AG20443 (cell line): ENCODE measurements at places on chromosomes 3 and 15.

- peak; percentile 31 for DNase-seq
Measured at GRCh38 chr3:41881233-41881821, 80.6 kb downstream of the ULK4 start.

DNA sequence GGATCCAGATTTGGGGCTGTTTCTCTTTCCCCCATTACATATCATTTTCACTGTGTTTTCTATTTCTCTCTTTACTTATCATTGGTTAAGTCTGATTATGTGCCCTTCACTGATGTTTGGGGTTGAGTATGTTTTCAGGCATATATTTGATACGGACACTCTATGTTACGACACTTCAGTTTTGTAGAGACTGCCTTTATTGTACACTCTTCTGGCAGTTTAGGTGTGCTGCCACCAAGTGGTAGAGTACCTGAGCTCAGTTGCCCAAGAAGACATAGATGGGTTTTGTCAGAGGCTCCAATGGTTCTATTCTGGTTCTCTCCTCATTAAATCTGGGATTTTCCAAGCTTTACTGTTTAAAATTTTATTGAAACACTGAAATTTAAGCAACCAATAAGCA is 255.0 kb upstream of the ROPN1 start:
- no peak for DNase-seq

DNA sequence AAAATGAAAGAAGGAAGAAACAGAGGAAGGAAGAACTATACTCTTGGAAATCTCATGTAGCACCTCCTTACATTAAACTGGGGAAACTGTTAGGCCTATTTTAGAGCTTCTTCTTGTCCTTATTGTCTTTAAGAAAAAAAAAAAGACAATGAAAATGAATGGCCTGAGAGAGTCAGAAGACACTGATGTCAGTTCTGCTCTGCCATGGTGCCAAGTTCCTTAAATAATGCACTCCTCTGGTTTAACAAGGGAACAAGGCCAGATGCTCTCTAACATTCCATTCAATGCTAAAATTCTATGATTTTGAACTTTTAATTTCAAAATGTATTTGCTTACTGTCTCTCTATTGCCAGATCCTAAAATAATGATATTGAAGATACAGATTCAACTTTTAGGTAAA is 4.4 kb upstream of the MBNL1 start:
- DNase-seq, result peak; percentile 9

- no peak for DNase-seq
Measured at GRCh38 chr3:132638706-132639105, 20.9 kb downstream of the ACAD11 start.

- no peak for DNase-seq
Measured at GRCh38 chr3:107824822-107825371, 265.9 kb downstream of the CD47 start.

DNA sequence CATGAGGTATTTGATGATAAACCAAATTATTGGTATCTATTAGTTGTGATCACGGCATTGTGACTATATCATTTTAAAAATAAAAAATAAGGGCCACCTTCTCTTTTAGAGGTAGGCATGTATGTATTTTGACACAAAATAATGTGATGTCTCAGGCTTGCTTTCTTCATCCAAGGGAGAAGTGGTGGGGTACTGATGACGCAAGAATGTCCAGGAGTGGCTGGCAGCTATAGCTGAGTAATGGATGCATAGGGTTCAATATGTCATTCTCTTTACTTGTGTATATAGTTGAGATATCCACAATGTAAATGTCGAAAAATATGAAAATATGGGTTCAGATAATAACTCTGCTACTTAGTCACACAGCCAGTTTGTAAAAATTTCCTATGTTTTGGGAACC is 46.8 kb upstream of the NSMCE3 start:
- no peak for DNase-seq

GRCh38 chr15:41965441-41966413 is 6.6 kb downstream of the EHD4 start:
- no peak for DNase-seq

- DNase-seq, result no peak
Measured at GRCh38 chr3:6785726-6786125, 75.2 kb upstream of the GRM7 start.

GRCh38 chr3:183028416-183028815 is 48.1 kb upstream of the DCUN1D1 start:
- DNase-seq, result no peak

DNA sequence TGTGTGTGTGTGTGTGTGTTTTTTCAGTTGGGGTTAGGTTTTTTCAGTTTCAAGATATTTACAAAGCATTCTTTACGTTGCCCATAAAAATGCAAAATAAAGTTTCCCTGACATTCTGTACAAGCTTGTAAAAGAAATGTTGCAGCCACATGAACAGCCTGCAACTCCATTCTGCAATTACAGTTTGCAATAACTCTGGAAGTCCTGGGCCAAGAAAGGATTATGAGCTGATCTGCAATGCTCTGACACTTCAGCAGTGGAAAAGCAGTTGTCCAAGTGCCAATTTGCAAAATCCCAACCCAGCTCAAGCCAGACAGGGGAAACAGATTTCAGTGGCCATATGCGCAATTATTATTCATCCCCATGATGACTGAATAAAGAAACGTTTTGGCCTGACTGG is 322.1 kb downstream of the MEX3B start:
- no peak for DNase-seq

- no peak for DNase-seq
Measured at GRCh38 chr3:86869566-86869965, 121.4 kb downstream of the VGLL3 start.

DNA sequence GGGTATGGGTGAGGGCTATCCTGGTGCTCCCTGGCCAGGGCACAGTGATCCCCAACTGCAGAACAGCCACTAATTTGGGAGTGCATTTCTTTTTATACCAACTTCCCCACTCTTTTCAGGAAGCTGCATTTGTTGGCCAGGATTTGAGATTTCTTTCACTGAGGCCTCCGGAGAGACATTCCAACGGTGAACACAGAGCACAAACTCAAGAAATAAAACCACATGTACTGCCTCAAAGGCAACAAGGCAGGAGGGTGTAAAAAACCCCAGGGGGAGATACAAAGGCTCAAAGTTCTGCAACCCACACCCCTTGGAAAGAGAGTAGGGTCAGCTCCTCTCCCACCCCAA is 65.3 kb downstream of the CPN2 start:
- peak; percentile 30 for DNase-seq

- DNase-seq, result no peak
Measured at GRCh38 chr3:174191380-174191779, 667.8 kb upstream of the NAALADL2 start.

DNA sequence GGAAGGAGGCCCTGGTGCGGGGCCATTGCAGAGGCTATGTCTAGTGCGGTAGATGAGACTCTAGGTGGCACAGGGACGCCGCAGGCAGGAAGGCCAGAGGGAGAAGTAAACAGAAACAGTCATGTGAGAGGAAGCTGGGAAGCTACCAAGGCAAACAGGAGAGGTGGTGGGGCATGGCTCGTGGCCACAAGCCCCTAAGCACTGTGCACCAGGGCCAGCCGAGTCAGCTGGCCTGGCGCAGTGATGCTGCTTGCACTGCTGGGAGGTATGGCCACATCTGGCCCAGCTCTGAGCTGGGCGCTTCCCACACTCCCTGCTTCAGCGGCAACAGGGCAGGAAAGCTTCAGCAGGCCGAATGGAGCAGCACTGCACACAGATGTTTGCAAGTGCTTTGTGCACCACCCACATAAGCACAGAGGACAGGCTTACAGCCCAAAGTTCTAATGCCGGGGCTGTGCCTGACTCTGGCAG is 76.6 kb downstream of the SRGAP3 start:
- DNase-seq, result peak; percentile 66

DNA sequence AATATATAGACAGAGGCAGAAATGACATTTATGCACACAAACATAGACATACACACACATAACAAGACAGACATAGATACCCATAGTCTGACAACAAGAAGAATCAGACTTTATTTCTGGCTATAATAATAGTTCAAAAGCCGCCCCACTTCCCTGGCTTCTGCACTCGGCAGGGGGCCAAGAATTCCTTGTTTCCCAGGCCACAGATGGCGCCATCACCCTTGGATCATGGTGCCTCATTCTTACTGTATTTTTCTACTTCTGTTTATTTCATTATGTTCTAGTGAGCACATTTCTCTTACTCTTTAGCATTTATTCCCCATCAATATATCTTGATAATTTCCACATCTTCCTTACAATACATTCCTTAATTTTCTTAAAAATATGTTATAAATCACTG is 387.5 kb downstream of the NLGN1 start:
- peak; percentile 10 for DNase-seq

DNA sequence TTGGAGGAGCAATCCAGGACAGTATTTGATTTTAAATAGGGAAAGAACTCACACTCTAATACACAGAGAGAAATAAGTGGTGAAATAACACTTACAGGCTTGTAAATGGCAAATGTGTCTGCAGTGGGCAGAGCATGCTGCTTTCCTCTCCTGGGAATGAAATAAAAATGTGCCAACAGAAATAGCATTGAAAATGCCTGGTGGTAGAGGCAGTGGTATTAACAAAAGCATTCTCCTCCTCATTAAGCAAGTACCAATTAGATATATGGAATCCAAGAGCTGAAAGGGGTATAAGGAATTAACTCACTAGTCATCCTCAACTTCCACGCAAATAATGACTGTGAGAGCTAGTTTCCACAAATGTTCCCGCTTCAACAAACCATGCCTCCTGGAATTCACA is 364.1 kb upstream of the KCNMB2 start:
- DNase-seq, result no peak

- no peak for DNase-seq
Measured at GRCh38 chr3:190360228-190360627, 27.7 kb upstream of the CLDN16 start.

DNA sequence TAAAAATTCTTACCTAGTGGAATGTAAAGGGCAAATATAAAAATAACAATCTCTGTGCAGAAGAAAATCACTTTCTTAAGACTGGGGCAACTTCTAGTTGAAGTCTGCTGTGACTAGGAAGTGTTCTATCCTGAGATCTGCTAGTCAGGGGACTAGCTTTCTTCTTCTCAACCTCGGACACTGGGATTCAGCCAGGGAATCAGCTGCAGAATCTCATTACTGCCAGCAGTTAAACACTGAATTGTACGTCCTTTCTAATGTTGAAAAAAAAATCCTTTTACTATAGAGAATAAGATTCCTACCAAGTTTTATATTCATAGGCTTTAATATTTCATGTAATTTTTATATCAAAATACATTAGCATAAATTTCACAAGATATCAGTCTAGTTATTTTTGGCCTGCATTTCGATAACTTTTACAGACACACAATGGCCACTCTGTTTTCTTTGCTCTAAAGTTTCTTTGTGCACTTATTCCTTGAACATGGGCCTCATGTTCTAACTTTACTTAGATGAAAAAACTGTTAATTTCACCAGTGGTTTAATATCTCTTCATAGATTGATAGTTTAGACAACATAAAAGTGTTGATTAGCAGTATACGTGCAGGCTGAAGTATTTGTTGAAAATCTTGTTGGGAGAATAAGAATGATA is 2.6 kb upstream of the NEO1 start:
- DNase-seq, result no peak

DNA sequence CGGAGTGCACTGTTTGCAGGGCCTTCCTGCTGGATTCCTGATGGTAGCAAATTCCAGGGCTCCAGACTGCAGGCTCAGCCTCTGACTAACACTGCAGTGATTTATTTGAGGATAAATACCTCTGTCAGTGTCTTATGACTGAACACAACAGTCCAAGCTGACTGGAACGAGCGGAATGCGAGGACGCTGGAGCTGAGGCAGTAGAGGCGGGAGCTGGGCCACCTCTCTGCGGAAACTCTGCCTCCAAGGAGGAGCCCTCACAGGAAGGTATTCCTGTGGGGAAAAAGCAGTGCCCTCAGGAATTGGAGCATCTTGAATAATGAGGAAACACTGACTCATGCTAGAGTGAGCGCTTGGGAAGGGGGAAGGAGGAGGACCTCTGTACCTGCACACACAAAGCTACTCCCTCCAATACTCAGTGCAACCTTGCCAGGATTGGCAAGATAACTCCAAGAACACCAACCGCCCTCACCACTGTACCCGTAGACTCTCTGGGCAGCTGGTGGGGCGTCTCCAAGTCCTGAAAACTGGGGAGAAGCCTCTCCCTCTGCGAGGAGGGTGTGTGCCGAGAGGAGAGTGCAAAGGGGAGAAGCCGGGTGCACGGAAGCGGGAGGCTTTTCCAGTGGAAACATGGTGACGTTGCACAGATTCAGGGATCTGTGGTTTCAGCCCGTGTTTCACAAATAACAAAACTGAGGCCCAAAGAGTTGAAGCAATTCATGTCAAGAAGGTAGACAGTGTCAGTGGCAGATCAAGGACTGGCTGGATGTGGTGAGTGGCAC is 43.0 kb downstream of the VGLL4 start:
- DNase-seq, result peak; percentile 88

GRCh38 chr15:35455201-35455600 is 90.8 kb downstream of the DPH6 start:
- DNase-seq, result no peak
